ENCODE measurements at places on chromosomes 7 and 10.

DNA sequence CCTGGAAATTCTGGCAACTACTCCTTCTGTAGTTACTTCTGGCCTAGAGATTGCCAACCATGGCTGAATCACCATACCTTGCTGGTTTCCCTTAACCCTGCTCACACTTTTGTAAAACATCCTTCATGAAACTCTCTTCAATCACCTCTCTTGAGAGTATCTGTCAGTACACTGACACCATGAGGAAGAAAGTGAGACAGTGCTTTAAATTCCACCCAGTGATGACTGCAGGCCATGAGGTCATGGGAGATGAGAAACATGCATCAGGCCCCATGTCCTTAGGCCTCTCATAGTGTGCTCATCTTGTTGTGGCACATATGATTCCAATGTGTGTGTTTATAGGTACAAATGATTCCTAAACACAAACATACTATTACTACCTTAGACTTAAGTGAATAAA lies 24.6 kb upstream of the NAMPT start:
- peak; percentile 9 for DNase-seq

GRCh38 chr7:107277331-107277730 lies 108.5 kb downstream of the HBP1 start:
- DNase-seq = peak; percentile 28

- no peak for DNase-seq
Measured at GRCh38 chr7:128157906-128158305, 83.2 kb upstream of the LEP start.

- DNase-seq = no peak
Measured at GRCh38 chr7:96734343-96734742, 24.7 kb upstream of the SEM1 start.

DNA sequence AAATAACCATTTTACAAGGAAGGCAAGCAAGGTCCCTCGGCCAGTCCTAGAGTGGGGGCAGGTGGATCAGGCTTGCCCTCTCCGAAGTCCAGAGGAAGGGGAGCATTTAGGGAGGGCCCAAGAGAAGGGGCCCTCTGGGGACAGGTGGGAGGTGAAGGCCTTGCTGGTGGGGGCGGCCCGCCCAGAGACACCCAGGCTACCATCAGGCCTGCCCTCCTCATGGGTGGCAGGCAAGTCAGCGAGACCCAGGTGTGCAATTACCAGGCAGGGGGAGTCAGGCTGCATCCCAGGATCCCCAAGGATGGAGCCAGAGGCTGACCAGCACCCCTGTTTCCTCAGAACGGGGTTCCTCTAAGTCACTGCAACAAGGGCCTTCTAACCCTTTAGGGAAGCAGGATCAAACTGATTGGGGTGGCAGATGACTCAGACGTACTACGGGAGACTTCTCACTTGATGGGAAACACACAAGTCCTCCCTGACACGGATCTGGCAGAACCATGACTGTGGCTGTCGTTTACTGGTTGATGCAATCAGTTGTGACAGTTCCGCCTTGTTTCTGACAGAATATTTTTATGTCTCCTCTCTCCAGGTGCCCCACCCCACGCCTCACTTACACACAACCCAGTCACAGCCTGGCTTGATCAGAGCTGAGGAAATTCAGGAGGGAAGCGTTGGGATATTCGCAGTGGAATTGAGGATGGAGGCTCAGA lies 8.2 kb downstream of the LOXL4 start:
- peak; percentile 39 for DNase-seq

GRCh38 chr10:88037623-88038022 lies 174.2 kb downstream of the PTEN start:
- no peak for DNase-seq

DNA sequence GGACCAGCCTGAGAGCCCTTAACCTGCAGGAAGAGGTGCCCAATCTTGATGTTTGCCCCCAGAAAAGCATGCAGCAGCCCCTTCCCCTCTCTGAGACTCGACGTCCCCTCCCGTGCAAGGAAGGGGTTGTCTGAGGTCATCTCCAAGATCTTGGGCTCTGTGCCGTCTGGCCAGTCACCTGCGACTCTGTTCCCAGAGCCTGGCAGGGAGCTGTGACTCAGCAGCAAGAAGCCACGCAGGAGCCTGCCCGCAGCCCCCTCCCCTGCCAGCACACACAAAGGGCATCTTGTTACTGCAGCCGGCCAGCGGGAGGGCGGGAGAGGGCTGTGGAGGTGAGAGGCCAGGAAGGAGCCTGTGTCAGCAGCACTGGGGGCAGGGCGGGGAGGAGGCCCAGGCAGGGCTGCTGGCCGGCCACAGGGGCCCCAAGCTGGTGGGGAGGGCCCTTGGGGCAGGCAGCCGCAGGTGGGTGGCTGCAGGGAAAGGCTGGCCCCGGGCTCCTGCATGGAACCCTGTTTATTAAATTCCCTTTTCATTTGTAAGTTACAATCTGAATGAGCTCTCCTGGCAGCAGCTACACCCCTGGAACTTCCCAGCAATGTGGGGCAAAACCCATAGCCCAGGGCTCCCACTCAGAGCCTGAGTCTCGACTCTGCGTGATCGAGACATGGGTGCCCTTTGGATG lies 103.7 kb upstream of the ZMIZ1 start:
- peak; percentile 43 for DNase-seq

DNA sequence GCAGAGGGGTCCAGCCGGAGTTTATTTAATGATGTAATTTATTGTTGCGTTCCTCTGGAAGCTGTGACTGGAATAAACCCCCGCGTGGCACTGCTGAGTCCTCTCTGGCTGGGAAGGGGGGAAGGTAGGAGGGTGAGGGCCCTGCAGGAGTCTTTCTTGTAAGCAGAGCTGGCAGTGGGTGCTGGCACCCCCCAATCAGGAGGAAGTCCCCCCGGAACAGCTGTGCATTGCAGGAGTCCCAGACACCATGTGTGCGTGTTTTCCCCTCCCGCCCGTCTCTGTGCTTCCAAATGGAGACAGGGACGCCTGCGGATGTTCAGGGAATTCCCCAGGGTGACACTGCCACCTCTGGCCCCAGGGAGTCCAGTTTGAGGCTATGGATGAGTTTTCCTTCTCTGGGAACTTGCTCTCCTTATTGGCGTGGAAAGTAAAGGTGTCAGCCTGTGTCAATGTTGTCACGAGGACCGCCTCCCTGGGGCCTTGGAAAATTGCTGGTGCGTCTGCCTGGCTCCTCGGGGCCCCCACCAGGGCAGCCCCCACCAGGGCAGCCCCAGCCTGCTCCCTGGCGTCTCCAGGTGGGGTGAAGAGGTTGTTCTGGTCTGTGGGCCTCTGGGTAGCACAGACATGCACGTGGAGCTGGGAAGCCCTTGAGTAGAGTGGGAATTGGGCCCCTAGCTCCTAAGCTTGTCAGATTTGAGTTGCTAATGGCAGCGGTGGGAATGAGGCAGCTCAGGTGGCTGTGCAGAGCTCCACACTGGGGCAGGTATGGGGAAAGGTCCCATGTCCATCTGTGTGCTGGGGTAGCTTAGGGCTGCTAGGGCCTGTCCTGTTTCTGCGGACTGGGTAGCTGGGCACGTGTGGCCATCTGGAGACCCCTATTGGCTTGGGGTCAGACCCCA lies 2.7 kb downstream of the FZD9 start:
- DNase-seq = no peak

DNA sequence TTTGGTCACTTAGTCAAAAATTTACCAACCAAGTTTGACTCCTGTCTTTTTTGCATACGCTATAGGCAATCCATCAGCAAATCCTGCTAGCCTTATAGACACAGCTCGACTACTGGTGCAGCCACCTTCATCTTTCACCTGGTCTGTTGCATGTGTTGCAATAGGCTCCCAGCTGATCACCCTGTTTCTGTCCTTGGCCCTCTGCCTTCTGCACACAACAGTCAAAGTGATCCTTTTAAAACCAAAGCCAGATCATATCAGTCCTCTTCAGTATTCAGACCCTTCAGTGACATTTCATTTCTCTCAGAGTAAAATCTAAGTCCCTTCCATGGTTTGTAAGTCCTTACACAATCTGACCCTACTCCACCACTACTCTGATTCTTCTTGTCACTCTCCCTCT lies 10.9 kb upstream of the CDK6 start:
- no peak for DNase-seq

DNA sequence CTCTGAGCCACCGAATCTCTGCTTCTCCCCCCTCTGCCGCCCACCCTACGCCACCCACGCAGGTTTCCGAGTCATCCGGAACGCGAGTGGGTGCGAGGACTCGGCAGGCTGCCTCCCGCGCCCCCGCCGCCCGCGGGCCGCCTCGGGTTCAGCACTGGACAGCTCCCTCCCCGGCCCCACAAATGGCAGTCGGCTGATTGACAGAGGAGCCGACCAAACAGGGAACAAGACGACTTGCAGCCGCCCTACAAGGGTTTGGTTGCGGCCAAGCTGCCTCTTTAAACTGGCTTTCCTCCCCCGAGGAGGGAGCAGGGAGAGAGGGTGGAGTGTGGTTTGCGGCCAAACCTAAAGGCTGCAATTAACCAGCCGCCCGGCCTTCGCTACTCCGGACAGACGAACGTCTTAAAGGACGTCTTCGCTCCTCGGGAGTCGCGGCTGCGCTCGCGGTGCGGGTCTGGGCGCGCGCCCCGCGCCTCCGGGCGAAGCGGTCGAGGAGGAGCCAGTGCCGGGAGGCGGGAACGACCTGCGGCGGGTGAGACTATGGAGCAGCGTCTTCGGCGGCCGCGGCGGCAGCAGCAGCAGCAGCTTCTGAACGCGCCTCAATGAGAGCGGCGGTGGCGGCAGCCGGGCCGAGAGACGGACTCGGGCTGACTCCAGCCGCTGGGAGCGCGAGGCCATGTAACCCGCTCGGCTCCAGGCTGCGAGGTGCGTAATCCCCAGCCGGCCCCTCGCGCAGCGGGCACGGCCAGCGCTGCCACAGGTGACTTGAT lies at the start of gene GPR158:
Gene GPR158 (plus strand): TSS at position 541 of the 770 bp plus-strand sequence. CDS start 420 bp downstream, outside the sequence.
- DNase-seq = peak; percentile 96

DNA sequence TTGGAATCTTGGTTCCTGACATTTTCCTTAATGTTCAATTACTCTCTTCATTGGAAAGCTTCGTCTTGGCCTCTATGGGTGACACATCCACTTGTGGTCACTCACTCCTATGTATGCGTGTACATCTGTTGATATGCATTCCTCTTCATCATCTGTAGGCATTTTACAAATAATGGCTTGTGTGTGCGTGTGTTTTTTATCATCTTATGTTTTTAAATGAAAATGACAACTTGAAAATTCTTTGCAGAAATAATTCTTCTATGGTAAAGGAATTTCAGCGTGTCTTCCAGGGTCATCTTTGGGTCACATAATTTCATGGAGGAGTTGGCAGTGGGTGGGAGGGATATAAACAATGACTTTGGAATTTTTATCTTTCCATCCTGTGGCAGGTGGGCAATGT lies 925.1 kb downstream of the LRMDA start:
- DNase-seq = no peak

GRCh38 chr7:29881724-29882123 lies 75.4 kb downstream of the WIPF3 start:
- DNase-seq = no peak

DNA sequence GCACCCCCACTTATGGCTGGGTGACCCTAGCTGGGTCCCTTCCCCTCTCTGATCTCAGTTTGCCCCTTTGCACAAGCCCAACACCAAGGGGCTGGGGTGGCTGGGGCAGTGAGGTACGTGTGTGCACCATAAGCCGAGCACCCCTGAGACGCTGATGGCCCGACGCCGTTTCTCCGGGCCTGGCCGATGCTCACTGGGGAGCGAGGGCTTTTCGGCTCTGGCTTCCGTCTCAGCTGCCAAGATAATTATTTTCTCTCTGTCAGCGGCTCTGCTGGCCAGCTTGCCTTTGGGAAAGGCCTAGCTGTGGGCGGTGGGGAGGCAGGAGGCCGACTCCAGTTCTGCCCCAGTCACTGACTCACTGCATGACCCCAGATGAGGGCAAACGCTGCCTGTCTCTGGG lies 91.0 kb downstream of the ZMIZ1 start:
- DNase-seq = peak; percentile 63

GRCh38 chr7:21851559-21851967 lies 94.1 kb downstream of the CDCA7L start:
- peak; percentile 12 for DNase-seq

DNA sequence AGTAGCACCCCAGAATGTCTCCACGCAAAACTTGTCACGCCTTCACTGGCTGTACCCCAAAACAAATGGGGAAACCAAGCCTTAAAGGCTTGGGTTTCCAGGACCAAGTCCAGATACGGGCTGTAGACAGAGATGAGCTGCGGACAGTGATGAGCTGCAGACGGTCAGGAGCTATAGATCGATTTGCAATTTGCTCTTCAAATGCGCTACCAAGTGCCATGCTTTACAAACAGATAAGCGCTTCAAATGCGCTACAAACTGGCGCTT lies 658 bp upstream of the SGCE start:
- DNase-seq = peak; percentile 10

GRCh38 chr10:77922566-77923179 lies 3.9 kb downstream of the DLG5 start:
- DNase-seq = no peak

- no peak for DNase-seq
Measured at GRCh38 chr10:110860576-110861241, 11.0 kb upstream of the PDCD4 start.

- no peak for DNase-seq
Measured at GRCh38 chr7:128933180-128933891, 4.4 kb upstream of the IRF5 start.

DNA sequence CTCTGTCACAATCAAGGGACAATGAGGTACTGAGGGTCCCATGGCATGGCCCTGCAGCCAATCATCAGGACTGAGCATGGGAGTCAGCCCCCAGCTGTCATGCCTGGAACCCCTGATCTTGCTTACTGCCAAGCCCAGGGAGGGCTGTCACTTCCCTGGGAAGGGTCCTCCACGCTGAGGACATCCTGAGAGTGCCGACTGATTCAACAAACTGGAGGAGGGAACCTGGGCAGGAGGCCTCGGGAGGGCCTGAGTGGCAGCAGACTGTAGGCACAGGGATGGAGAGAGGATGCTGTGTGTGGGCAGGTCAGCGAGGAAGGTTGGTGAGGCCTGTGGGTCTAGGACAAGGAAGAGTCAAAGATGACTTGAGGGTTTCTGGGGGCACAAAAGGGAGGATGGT lies 154.3 kb downstream of the ZNF248 start:
- no peak for DNase-seq

DNA sequence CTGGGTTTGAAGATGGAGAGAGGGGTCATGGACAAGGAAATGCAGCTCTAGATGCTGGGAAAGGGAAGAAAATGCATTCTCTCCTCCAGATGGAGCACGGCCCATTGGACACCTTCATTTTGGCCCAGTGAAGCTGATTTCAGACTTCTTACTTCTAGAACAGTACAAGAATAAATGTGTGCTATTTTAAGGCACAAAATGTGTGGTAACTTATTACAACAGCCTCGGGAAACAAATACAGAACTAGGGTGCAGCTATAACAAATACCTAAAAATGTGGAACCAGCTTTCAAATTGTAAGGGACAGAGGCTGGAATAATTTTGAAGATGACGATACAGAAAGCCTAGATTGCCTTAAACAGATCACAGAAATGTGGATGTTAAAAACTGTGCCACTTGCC lies 54.1 kb downstream of the CYTH3 start:
- no peak for DNase-seq

Data from iris pigment epithelial cell (primary cell).